Activated CD4-positive, alpha-beta T cell treated with anti-CD3 and anti-CD28 coated beads for 1 hour (primary cell): ENCODE measurements at places on chromosomes 2 and 18.

- no peak for DNase-seq
Observed at GRCh38 chr18:43596105-43596712, 318.9 kb upstream of the SYT4 start.

DNA sequence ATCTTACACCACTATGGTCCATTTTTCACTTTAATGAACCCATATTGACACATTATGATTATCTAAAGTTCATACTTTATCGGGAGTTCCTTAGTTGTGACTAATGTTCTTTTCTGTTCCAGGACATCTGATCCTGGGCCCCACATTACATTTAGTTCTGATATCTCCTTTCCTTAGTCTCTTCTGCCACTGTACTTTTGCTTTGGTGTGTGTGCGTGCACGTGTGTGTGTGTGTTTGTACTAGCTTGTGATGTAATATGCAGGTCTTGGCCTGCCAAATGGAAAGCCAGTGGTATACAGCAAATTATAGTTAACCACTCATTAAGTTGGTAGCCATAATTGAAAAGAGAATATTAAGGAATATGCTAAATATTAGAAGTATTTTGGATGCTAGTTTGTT lies 88.0 kb downstream of the CDC42EP3 start:
- DNase-seq = no peak

GRCh38 chr2:172097557-172098131 lies 5.1 kb downstream of the DLX2 start:
- DNase-seq = no peak

GRCh38 chr2:47309952-47310800 lies 92.8 kb upstream of the MSH2 start:
- no peak for DNase-seq

GRCh38 chr2:5352286-5352685 lies 339.9 kb upstream of the SOX11 start:
- no peak for DNase-seq

DNA sequence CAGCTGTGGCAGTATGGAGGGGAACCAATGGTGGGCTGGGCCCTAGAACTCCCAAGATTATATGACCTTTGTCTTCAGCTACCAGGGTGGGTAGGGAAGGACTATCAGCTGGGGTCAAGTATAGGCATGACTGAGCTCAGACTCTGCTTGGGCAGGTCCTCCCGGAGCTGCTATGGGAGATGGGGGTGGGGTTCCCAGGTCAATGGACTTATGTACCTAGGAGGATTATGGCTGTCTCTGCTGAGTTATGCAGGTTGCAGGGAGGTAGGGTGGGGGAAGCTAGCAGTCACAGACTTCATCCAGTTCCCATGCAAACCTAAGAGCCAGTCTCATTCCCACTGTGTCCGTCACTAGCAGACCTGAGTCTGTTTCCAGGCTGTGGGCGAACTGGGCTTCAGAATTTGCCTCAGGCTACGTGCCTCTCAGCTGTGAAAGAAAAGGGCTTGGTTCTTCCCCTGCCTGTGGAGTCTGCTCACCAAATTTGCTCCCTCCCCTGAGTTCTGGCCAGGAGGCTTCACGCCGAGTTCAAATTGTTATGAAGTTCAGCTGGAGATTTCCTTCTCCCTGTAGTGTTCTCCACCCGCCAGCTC lies 985.8 kb upstream of the NRXN1 start:
- no peak for DNase-seq

- DNase-seq = no peak
Observed at GRCh38 chr2:11876436-11876835, 130.0 kb downstream of the LPIN1 start.

DNA sequence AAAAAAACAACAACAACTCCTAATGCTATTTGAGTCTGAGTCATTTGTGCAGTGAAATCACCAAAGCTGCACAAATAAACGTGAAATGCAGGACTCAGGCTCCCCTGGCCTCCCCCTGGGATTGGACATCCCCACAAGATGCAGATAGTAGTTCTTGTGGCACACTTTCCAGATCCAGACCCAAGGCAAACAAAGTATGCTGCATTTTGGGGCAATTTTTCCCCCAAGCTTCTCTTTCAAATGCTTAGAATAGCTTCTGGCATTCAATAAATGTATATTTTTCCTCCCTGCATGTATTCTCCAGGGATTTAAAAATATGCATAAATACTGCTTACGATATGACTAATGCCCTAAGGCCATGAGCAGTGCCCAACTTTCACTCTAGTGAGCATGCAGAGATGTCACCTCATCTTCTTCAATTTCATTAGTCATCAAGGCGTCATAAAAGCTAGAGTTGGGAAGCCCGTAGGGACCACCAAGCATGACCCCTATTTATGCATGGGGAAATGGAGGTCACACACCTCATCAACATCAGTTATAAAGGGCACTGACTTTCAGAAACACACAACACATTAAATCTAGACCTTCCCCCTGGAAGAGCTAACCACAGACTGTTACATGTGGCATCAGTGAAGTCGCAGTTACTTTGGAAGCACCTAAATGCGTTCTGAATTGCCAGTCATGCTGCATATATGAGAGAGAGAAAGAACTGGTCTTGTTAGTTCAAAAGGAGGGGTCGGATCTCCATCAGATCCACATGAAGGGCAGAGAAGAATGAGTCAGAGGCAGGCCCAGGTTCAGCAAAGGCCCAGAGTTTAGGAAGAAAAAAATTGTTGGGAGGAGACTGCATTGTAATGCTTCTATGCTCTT lies 374.1 kb downstream of the LPIN1 start:
- DNase-seq = no peak

DNA sequence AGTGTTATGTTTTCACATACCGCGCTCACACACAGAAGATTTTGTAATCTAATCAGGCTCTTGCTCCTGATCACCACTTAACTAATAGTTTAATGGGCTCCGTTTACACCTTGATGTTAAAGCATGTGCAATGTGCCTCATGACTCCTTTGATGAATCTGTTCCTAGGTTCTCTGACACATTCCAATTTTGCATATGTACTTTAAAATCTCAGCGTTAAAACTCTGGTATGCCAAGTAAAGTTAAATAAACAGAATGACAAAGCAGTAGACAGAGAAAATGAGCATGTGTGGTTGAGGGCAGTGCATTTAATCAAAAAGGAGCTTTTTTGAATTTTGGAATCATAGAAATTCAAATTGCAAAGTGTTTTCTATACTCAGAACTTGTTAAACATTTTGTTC lies 96.4 kb downstream of the TCF4 start:
- DNase-seq = no peak

GRCh38 chr18:24054130-24054529 lies 39.6 kb downstream of the TTC39C start:
- DNase-seq = no peak

DNA sequence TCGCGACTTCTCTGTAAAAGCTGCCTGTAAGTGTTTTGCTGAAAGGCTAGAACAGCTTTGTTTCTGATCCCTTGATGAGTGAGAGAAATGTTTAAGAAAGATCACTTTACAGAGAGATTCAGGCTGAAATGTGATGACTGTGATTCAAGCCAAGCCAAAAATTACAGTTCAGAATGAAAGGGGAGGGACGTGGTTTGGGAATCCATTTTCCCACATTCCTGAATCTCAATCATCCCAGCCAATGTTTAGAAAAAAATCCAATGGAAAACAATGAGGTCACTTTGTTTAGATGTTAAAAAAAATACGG lies 416.7 kb downstream of the ARHGAP15 start:
- no peak for DNase-seq

DNA sequence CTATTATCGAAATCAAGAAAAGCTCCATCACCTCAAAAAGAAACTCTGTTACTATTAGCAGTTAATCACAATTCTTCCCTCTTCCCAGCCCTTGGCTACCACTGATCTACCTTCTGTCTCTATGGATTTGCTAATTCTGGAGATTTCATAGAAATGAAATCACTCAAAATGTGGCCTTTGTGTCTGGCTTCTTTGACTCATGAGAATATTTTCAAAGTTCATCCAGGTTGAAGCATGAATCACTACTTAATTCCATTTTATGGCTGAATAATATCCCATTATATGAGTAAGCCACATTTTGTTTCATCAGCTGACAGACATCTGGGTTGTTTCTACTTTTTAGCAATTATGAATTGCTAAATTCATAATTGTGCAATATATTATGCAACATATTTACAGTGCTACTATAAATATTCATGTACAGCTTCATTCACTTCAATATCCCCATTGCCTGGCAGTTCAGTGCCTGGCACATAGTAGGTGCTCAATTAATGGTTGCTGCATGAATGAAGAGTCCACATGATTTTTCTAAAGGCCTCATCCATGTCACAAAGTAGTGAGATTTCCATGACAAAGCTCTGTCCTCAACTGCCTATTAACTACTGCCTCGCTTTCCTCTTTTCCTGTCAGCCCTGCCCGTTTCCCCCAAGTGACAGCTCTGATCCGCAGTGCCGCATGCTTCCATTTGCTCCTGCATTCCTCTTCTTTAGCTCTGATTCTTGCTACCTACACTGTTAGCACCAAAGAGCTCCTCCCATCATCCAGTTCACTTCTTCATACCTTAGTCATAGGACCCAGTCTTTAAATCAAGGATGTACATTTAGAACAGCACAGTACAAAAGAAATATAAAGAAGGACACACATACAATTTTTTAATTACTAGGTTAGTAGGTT lies 32.8 kb downstream of the CCDC93 start:
- DNase-seq = no peak

DNA sequence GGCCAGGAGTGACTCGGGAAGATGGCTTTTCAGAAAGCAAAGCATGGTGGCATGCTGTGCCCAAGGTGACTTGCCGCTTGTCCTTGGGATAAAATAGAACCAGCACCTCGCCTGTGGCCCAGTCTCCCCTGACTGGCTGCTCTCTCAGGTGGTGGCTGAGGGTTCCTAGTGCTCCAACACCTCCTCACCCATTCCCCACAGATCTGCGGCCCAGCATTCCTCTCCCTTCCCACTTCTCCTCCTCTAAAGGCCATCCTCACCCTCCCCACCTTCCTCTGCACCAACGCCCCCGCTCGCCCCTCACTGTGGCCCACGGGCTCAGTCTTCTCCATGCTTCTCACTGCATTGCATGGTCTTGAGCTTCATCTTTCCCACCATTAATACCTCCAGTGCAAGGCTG lies 132.4 kb downstream of the PXDN start:
- DNase-seq = no peak

GRCh38 chr2:37911296-37911873 lies 13.7 kb upstream of the RMDN2 start:
- no peak for DNase-seq

GRCh38 chr2:28332696-28333095 lies 60.0 kb upstream of the FOSL2 start:
- no peak for DNase-seq

DNA sequence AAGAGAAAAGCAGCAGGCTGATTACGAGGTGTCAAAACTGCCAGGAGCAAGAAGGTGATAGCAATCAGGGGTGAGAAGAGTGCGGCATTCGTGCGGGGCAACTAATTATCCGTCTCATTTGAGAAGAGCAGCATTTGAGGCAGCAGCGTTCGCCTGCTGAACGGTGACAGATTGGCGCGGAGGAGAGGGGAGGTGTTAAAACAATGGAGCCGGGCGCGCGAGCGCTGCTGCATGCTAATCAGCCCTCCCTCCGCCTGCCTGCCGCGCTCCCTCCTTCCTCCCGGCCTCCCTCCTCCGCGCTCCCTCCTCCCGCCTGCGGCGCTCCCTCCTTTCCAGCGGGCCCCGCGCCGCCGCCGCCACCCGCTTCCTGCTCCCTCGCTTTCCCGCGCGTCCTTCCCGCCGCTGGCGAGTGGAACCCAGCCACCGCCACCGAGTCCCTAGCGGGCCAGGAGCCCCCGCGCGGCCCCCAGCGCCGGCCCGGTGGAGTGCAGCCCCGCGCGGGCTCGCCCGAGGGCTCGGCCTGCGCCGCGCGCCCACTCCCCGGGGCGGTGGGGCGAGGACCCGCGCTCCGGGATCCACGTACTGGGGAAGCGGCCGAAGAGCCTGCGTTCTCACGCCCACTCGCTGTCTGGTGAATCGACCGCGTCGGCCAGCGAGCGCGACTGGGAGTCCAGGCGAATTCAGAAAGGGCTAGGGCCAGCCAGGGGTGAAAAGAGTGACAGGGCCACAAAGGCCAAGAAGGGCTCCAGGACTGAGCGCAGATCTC lies 69.5 kb upstream of the PSMD14 start:
- peak; percentile 38 for DNase-seq

- DNase-seq = peak; percentile 5
Observed at GRCh38 chr2:98463081-98463481, 18.4 kb downstream of the INPP4A start.

DNA sequence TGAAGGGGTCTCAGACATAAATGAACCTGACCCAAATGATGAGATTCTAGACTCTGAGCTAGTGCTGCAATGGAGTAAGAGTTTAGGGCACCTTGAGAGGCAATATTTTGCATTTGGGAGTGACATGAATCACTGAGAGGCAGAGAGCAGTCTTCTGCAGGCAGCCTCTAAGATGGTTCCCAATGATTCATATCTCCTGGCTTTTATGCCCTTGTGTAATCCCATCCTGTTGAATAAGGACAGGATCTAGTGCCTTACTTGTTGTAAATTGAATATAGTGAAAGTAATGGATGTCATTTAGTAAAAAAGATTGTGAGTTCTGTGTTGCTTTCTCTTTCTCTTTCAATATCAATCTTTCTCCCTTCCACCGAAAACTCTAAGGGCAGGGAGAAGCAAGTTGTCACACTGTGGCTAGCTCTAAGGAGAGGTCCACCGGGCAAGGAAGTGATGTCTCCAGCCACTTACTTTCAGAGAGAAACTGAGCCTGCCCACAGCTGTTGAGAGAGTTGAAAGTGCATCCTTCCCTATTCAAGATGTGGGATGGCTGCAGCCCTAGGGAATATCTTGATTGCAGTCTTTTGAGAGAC lies 144.7 kb downstream of the TRIB2 start:
- no peak for DNase-seq

GRCh38 chr18:27528925-27529521 lies 343.9 kb upstream of the CHST9 start:
- no peak for DNase-seq

DNA sequence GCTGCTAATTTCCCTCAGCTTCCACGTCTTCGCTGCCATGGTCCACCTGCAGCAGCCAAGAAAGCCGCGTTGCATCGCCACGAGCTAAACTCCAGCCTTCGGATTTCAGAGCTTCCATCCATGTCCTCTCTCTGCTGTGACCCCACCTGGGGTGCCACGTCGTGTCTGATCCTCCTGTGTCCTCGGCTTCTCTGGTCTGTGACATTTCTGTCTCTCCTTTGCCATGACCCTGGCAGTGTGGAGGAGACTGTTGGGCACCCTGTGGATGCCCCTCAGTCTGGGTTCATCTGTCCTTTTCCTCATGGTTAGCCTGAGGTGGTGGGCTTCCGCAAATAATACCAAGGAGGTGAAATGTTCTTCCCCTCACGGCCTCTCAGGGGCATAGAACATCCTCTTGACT lies 106.8 kb downstream of the RTP5 start:
- no peak for DNase-seq

- DNase-seq = no peak
Observed at GRCh38 chr2:202044777-202045176, 11.1 kb downstream of the FZD7 start.

DNA sequence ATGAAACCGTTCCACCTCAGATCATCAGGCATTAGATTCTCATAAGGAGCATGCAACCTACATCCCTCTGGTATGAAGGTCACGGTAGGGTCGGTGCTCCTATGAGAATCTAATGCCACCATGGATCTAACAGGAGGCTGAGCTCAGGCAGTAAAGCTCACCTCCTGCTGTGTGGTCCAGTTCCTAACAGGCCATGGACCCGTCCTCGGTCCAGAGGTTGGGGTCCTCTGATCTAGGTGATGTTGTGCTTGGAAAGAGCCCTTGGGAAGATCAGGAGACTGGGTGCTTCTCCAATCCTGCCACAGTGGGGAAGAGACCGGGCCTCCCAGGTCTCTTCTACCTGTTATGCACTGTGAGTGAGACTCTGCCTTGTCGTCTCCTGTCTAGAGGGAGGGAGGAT lies 104.6 kb downstream of the ACKR3 start:
- DNase-seq = no peak

- DNase-seq = no peak
Observed at GRCh38 chr2:216745453-216745852, 50.1 kb upstream of the IGFBP5 start.
